ENCODE measurements at places on chromosomes 6 and 20.

- no peak for DNase-seq
These were observed 38.6 kb downstream of the ASXL1 start for GRCh38 chr20:32396646-32397160.

GRCh38 chr6:87653074-87653962 is 48.7 kb downstream of the AKIRIN2 start:
- no peak for DNase-seq

GRCh38 chr6:151679081-151679480 is 128.4 kb upstream of the ESR1 start:
- no peak for DNase-seq

DNA sequence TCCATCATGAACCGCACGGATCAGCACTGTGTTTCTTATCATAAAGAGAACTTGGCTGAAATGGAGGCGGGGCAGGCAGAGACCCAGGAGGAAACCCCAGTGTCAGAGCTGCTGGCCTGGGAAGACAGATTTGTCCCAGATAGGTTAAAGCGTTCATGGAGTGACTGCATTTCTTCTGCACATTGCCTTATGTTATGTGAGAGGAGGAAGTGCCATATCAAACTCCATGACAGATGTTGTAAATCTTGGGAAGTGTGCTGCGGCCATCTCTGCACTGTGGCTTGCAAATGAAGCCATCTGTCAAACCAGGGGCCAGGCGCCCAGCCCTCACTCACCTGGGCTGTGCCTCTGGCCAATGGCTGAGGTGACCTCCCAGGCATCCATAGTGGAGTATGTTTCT is 163.0 kb downstream of the SLC24A3 start:
- no peak for DNase-seq

DNA sequence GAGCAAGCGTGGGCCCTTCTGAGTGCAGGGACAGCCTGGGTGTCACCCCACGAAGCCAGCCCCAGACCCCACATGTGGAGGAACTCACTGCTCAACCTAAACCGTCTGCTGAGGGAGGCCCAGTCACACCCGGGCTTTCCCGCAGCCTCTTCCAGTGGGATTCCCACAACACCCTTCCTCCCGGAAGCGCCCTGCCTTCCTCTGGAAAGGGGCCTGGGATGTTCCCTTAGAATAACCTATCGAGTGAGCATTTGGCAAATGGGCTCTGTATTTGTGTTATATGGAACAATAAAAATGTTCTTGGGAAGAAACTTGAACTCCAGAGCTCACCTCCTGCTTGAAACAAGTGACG is 100.0 kb upstream of the DUSP22 start:
- DNase-seq = no peak

- no peak for DNase-seq
These were observed 90.5 kb downstream of the PRND start for GRCh38 chr20:4812216-4812615.

GRCh38 chr6:111798281-111798725 is 74.9 kb downstream of the FYN start:
- DNase-seq = no peak
